CD4-positive, alpha-beta T cell treated with Interferon gamma for 1 hour (primary cell): ENCODE measurements at places on chromosomes 2 and 18.

- no peak for DNase-seq
Observed at GRCh38 chr2:127437781-127438726, 19.8 kb downstream of the PROC start.

DNA sequence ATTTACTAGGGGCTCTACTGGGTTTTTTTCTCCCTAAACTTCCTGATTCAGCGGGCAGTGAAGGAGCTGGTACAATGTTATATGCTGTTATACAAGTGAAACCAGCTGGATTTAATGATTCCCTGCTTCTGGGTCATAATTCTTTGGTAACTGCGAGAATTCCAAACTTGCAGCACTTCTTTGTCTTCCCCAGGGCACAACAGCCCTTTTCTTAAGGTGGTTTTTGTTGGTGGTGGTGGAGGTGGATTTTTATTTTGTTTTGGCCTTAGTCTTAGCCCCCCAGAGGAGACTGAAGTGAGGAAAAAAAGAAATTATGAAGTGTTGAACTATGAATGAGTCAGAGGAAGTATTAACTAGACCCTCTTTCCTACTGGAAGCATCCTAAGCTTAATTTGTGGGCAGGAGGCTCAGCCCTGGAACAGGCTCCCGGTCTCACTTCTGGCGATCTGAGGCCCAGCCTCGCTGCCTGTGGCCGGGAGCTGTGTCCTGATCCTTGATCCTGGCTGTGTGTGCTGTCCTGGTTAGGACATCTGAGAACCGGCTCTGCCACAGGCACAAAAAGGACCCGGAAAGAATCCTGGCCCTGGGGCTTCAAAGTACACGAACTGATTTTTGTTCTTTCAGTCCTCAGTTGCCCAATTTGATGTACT, 141.9 kb downstream of the LYPD6B start:
- DNase-seq = no peak

GRCh38 chr2:164803776-164804466, 37.7 kb downstream of the COBLL1 start:
- no peak for DNase-seq

DNA sequence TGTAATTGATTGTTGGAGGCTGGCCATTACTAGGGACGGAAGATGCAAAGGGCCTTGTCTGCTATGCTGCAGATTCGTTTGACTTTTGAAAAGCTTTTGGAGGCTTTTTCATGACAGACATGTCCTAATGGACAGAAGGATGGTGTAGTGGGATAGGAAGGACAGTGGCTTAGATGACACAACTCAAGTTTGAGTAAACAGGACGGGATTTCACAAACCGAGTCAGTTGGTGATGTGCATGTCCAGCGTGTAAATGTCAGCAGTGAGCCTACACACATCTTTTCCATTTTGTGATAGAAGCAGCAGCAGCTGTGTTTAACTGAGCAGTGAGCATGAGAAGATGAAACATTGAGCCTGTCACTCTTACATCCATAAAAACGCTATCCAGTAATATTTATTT, 76.0 kb downstream of the NCK2 start:
- DNase-seq = no peak

GRCh38 chr2:161425728-161426454, 9.8 kb downstream of the TBR1 start:
- no peak for DNase-seq

GRCh38 chr2:190791347-190791975, 89.2 kb upstream of the GLS start:
- no peak for DNase-seq

DNA sequence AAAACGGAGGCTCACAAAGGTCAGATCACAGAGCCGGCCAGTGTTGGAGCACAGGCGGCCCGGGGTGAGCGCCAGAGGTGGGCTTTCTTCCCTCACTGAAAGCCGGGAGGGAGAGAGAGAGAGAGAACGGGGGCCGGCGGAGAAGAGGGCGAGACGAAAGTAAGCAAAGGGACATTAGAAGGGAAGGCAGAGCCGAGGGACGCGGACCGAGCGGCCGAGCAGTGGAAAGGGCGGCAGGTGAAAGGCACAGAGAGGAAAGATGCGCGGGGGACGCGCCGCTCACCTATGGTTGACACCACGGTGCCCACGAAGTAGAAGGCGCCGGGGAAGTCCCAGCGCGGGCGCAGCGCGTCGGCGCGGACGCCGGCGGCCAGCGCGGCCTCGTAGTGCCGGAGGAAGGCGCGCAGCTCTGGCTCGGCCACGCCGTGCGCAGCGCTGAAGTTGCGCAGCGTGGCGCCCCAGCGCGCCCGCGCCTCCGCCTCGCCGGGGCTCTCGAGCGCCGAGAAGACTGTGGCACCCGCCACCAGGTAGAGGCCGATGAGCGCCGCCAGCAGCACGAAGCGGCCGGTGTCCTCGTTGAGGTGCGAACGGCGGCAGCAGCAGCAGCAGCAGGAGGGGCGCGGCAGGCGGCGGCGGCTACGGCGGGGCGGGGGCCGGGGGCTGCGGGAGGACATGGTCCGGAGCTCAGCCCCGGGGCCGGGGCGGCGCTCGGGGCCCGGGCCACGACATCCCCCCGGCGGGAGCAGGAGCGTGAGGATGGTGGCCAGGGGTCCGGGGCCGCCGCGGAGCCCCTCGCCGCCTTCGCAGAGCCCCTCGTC, 166.9 kb downstream of the MSH2 start:
- no peak for DNase-seq

DNA sequence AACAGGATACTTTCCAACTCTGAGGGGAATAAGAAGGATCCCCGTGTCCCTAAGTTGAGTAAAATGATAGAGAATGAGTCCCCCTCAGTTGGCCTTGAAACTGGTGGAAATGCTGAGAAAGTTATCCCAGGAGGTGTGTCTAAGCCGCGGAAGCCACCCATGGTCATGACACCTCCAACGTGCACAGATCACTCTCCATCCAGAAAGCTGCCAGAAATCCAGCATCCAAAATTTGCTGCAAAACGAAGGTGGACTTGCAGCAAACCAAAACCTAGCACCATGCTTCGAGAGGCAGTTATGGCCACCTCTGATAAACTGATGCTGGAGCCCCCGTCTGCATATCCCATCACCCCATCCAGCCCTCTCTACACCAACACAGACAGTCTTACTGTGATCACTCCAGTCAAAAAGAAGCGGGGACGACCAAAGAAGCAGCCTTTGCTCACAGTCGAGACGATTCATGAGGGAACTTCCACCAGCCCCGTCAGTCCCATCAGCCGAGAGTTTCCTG, 270.1 kb downstream of the SETBP1 start:
- no peak for DNase-seq

DNA sequence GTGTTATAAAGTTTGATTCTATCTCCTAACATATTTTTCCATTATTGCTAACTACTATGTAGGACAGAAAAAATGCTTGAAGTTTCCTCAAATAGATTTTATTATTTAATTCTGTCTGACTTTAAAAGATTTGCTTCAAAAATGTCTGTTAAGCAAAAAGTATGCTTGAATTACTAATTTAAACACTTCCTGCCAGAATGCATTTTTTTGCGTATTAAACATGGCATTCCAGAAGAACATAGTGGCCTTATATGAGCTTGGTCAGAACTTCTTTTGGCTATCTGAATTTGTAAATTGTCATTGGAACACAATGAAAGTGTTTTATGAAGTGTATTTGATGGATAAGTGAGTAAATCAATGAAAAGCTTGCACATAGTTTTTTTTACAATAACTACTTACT, 37.8 kb downstream of the MBD5 start:
- DNase-seq = no peak
